Stimulated activated CD4-positive, alpha-beta T cell treated with anti-CD3 and anti-CD28 coated beads, Interleukin-2, amount 100 ng/mL, for 4 hours (primary cell): ENCODE measurements at places on chromosomes 12 and 14.

- DNase-seq: no peak
Observed at GRCh38 chr12:124188084-124188483, 106.8 kb upstream of the RFLNA start.

GRCh38 chr12:7054925-7055324, 5.6 kb upstream of the C1S start:
- DNase-seq: no peak

GRCh38 chr14:66944872-66945271, 244.4 kb upstream of the GARIN2 start:
- no peak for DNase-seq

DNA sequence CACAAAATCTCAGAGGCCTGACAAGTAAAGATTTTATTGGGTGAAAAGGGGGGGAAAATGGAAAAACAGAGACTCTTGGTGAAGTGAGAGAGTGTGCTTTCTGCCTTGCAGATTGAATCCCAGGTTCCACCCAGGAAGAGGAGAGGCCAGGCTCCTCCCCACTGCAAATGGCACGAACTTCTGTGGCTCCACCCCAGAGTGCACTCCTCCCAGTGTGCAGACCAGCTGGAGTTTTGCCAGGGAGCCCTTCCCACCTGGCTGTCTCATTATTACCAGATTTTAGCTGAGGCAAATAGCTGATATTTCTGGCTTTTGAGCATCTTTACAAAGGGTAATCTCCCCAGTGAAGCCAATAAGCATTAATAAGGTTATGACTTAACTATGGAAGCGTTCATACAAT, 51.9 kb downstream of the TESPA1 start:
- no peak for DNase-seq

DNA sequence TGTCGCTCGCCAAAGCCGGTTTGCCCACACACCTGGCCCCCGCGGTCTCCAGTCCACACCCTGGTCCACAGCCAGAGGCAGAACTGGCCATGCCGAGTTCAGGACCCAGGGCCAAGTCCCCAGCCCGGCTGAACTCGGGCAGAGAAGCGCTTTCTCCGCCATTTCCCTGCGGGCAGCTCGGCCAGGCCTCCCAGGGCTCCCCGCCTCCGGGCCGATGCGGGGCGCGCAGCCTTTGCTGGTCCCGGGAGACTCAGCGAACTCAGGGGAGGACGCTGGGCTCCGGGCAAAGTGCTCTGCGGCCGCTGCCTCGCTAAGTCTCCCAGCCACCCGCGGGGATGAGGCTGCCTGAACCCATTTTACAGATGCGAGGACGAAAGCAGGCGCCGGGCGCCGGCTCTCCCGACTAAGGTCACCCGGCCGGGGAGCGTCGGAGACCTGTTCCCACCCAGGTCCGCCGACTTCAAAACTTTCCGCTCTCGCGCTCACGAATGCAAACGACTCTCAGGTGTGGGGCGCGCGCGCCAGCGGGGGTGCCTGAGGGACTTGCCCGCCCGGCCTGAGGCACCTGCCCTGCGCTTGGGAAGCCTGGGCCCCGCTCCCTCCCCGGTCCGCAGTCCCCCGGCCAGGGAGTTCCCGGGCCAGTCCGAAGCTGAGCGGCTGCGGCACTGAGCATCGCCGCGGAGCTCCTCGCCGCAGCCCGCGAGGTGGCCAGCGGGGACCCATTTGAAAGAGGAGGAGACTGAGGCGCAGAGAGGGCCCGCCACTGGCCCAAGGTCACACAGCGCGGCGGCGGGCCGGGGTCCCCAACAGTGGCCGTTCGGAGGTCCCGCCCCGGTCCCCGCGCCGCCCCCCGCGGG, 627 bp downstream of the TESC start:
- no peak for DNase-seq

DNA sequence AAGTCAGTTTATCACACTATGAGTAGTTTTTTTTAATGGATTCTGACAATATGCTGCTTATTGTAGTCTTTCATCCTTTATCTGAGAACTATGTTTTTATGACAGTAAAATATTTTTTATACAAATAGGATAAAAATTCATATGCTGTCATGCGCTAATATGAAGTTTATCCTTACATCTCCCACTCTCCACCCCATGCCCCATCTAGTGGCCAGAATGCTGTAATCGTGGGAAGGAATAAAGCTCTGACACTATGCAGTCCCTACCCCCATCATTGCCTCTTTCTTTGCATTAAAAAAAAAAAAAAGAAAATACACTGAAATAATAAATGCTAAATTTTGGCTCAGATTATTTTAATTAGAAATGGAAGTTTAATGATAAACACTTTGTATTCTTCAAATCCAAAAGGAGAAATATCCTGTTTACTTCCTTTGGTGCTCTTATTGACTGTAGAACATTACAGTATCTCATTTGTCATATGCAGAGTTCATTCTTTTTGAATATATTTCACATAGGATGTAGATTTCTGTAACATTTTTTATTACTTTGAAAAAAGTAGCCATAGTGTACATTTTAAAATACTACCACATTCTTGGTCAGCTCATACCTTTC, 145.9 kb upstream of the SLCO1C1 start:
- no peak for DNase-seq

- no peak for DNase-seq
Observed at GRCh38 chr12:76424941-76425340, 76.7 kb upstream of the BBS10 start.

- no peak for DNase-seq
Observed at GRCh38 chr14:69636718-69637480, 25.5 kb downstream of the SUSD6 start.

DNA sequence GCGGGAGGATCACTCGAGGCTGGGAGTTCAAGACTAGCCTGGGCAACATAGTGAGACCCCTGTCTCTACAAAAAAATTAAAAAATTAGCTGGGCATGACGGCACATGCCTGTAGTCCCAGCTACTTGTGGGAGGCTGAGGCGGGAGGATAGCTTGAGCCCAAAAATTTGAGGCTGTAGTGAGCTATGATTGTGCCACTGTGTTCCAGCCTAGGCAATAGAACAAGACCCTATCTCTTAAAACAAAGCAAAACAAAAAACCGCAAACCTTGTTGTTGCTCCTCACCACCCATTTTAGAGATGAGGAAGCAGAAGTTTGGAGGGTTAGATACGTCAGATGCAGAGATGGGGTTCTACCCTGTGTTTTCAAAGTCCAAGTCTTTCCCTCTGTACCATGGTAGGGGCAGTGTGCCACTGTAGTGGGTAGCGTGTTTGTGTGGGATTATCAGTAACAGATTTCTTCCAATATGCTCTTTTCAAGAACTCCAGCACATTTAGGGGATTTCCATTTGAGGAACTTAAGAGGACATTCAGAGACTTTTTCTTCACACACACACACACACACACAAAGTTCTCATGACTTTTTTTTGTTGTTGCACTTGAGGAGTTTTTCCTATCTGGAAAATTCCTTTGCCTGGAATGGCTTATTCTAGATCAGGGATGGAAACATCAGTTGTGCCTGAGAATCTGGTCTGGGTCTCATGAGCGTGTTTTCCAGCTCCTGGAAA, 186.5 kb downstream of the CHST11 start:
- DNase-seq: no peak

DNA sequence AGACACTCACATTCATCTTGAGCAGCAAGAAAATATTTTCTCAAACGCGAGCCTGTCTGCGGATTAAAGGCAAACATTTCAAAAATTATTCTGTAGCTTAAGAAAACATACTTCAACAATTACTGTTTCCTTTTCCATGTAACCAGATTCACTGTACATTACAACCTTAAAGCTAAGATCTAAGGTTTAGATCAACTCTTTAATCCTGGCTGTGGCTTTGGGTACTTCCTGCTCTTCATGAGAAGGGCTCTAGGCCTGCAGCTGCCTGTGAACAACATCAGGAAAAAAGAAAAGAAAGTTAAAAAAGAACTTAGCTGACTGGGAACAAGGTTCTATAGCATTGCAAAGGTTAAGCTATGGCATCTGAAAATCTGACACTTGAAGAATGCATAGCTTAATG, 21.4 kb upstream of the PIWIL1 start:
- DNase-seq: no peak

DNA sequence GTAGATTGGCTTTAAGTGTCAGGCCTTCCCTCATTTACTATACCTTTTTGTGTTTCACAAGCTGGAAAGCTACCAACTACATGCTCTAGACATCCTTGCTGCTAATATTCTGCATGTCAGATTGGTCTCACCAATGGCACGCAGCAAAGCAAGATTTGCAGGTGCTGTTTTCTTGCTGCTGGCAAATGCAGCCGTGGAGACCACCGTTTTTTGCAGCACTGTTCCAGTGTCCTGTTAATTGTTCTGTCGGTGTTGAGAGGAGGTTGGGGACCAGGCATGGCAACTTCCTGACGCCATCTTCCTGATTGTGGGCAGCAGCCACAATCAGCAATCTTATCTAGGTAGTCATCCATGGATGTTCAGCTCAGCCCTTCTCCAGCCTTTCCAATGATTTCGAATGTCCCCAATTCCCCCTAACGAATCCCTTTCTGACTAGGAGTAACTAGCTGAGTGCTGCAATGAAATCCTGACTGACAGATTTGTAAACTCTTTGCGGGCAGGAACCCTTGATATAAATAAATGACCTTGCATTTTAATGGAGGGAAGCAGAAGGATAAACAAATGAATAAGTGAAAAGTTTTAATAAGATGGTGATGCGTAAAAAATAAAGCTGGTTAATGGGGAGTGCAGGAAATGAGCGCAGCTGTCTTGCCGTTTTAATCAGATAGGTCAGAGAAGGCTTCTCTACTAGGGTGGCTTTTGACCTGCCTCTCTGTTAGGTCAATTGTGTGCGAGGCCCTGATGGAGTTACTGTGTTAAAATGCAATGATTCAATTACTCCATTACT, 574 bp upstream of the CRADD start:
- no peak for DNase-seq

- DNase-seq: peak; percentile 6
Observed at GRCh38 chr14:91509083-91509877, 830 bp downstream of the PPP4R3A start.

- no peak for DNase-seq
Observed at GRCh38 chr12:96421014-96421413, 20.8 kb upstream of the CDK17 start.

- peak; percentile 61 for DNase-seq
Observed at GRCh38 chr14:103871596-103872480, 24.5 kb upstream of the PPP1R13B start.

DNA sequence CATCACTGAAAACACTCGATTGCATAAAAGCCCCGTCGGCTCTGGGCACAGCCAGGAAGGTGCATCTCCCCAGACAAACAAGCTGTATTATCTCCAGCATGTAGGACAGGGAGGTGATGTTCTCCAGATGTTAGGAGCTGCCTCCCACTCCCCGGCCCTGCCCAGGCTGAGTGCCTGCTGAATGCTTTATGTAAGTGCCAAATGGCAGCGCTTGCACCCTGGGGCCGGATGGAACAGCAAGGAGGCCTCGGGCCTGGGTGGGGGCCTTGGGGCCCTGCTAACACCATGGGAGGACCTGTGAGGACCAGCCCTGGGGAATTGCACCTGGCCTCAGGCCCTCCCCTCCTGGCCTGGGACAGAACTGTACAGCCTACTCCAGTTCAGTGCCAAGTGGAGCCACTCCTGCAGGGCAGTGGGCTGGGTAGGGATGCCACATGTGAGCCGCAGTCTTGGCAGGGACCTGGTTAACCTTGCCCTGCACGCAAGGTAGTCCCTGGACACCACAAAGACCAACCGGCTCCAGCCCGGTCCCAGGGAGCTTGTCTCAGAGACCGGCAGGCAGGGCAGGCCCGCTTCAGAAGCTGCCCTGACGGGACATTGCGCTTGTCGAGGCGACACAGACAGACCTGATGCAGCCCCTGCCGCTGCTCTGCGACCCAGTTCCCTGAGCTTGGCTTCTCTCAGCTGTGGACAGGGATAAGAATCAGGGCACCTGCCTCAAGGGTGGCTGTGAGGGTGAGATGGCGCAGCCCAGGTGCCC, 35.3 kb upstream of the PPP1R13B start:
- DNase-seq: no peak

GRCh38 chr14:34742270-34743115, 28.1 kb upstream of the CFL2 start:
- no peak for DNase-seq

- no peak for DNase-seq
Observed at GRCh38 chr12:124165695-124166094, 129.2 kb upstream of the RFLNA start.

DNA sequence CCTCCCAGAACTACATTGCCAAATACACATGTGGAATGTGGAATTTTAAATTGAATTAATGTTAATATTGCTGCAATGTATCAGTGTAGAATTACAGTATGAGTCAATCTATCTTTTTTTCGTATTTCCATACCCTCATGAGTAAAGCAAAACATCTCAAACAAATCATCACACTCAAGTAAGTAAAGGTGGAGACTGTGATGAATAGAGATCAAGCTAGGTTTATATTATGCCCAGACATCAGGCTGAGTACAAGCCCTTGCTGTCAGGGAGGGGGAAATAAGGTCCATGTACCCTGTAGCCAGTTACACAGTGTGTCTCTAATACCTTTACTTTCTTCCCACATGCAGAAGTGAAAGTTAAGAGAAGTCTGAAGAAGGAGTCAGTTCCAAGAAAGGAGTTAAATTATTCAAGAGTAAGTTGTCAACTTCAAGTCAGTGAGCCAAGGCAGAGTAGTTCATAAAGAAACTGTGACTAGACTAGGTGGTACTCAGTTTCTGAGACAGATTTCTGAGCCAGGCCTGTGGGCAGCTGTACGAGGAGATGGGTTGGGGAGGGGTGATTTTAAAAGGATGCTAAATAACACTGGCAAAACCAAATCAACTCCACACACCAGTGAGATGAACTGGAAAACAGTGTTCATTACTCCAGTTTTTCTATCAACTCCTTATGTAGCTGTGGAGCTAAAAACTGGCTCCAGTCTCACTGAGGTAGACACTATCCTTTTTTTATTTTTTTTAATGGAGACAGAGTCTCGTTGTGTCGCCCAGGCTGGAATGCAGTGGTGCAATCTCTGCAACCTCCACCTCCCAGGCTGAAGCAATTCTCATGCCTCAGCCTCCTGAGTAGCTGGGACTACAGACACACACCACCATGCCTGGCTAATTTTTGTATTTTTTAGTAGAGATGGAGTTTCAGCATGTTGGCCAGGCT, 23.8 kb upstream of the STK38L start:
- DNase-seq: no peak

- DNase-seq: peak; percentile 60
Observed at GRCh38 chr12:31749024-31749704, 20.3 kb upstream of the AMN1 start.

- no peak for DNase-seq
Observed at GRCh38 chr12:108807996-108808769, 49.2 kb downstream of the SSH1 start.

DNA sequence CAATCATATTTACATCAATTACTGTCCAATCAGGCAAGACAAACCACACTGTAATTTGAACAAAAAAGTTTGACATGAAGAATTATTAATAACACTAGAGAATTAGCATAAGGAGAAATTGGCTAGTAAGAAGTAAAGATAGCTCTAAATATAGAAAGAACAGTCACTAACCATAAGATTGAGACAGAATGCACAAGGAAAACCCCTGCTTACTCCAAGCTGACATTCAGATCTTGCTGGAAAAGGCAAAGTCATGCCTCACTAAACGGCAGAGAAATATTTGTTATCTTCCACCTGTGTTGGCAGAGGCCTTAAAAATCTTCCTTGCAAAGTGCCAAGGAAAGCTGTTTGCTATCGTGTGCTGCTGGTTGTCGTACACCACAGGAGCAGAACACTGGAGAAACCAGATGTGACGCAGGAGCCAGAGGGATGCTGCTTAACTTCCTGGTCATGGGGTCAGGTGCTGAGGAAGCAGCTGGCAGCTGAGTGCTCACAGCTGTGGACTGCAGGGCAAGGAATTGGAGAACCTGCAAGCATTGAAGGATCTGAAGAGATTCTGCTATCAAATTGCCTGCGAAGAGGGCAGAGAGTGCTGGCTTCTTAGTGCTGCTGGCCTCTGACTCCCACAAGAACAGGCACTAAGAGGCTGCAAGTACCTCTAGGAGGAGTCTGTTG, 1323.3 kb downstream of the LRFN5 start:
- no peak for DNase-seq

- no peak for DNase-seq
Observed at GRCh38 chr12:123269395-123269892, 2.2 kb downstream of the CDK2AP1 start.
